ENCODE measurements at places on chromosomes 1 and 21.

DNA sequence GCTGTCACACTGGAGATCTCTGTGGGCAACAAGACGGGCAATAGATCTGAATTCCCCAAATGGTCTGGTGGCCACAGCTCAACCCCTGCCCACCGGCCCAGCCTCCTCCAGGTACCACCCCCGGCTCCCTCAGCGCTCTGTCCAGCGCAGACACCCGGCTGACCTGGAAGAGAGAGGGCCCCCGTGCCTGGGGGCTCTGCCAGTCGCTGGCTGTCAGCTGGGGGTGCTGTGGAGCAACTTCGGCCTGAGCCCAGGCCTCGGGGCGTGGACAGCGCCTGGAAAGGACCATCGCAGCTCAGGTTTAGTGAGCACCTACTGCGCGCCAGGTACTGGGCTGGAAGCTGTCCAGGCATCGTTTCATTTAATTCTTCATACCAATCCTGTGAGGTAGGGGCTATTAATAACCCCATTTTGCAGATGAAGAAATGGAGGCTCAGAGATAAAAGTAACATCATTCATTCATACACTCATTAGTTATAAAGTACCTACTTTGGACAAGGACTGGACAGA lies 51.0 kb downstream of the AHDC1 start:
- DNase-seq = no peak

- DNase-seq = peak; percentile 92
These were observed 26.2 kb upstream of the PDC start for GRCh38 chr1:186487163-186487562.

DNA sequence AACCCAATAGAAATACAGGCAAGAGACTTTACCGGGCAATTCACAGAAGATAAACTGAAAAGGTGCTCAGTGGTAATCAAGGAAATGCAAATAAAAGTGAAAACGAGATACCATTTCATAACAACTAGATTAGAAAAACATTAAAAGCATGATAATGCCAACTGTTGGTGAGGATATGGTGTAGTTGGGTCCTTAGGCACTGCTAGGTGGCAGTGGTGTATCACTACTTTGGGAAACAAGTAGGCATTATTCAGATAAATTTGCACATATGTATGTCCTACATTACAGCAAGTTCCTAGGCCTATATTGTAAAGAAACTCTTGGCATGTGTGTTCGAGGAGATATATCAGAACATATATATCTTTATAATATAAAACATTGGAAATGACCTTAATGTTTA lies 31.0 kb downstream of the AZIN2 start:
- DNase-seq = peak; percentile 52

DNA sequence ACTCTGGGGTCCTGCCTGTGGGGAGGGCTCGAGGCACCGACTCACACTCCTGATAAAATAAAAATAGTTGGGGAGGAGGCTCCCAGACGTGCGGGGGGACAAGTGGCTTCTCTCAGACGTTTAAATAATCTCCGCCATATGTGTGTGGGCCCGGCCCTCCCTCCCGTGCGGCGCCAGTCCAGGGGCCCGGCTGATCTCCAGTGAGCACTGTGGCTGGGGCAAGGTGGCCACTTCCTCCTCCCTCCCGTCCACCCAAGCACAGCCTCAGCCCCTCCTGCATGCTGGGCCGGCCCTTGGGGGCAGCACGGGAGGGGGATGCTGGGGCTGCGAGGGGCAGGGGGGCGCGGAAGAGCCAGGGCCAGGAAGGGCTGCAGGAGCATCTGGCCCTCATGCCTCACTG lies 4.0 kb upstream of the PLCH2 start:
- DNase-seq = no peak

- DNase-seq = no peak
These were observed 37.9 kb upstream of the EEIG2 start for GRCh38 chr1:108521990-108522393.

- DNase-seq = no peak
These were observed 25.4 kb downstream of the UMODL1 start for GRCh38 chr21:42096566-42096965.

DNA sequence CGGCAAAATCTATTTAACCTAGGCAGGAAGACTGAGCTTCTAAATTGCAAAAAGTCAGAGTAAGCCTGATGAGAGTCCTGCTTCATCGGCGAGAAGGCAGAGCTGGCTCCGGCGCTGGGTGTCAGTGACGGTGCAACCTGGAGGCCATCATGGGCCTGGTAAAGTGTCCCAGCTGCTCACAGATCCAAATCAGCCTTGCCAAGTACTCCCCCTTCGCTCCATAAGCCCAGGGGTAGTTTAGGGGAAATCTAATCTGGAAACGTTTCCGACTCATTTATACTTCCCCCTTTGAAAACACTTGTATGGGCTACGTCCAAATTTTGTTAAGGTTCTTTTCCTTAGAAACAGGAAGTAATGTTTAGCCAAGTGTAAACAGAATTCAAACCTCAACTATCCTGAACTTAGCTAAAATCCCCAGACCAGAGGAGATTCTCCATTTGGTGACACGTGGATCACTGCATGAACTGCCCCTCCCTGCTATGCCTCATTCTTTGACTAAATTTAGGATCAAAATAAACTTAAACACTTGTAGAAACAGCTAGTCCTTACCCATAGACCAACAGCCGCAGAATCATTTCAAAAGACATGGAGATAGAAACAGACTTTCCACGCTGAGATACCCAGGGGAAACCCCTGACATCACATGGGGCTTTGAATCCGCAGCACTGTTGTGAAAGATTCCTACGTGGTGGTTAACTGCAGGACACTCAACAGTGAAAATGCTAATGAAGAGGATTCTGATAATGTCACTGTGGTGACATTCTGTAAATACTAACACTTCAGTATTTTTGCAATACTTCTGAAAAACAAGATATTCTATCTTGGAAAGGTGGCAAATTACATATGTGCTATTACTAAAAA lies 172.7 kb downstream of the TGFBR3 start:
- no peak for DNase-seq

Data from ELR (cell line).